Umbilical cord (tissue), 2 donors: ENCODE measurements at places on chromosomes 2 and 18. TPM values are rescaled to one million over a fixed set of nuclear protein-coding genes. Genes with fewer than 3 reads are reported as not detected.

The LYG2 gene
- total RNA-seq = not detected

The USP37 gene
- total RNA-seq = 46.0 TPM

GRCh38 chr2:3102081-3102921 lies 275.3 kb downstream of the EIPR1 start:
- no peak for DNase-seq

GRCh38 chr2:128640166-128640844 lies 321.6 kb upstream of the HS6ST1 start:
- DNase-seq = no peak

DNA sequence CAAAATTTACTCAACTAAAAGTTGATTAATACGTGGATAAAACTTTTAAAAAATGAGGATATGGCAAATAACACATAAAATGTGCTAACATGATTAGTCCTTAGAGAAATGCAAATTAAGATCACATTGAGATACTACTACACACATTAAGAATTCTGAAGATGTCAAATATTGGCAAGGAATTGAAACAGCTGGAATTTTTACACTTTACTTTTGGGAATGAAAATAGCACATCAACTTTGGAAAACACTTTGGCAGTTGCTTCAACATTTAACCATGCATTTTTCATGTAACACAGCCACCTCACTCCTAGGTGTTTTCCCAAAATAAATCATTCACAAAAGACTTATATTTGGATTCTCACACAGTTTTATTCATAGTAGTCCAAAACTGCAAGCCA lies 687.9 kb upstream of the SETBP1 start:
- DNase-seq = no peak

DNA sequence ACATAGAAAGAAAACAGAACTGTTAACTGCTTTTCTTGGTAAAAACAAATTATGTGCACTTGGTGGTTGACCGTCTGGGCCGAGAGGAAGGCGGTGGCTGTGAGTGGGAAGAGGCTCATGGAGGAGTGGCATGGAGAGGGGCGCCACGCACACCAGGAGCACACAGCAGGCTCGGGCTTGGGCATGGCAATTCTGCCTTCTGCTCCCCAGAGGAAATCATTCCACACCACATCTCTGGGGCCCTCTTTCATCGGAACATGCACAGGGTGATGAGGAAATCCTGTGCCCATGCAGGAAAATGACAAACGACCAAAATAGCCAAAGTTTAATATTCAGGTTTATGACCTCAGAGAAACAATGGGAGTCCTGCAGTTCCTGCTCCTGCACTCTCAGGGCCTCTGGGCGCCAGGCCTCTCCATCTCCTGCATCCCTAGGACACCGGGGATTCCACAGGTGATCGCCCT lies 26.4 kb downstream of the WDFY1 start:
- no peak for DNase-seq

- DNase-seq = no peak
These were observed 615 bp upstream of the CCNT2 start for GRCh38 chr2:134917888-134918525.
